ENCODE measurements at places on chromosomes 4 and X.

DNA sequence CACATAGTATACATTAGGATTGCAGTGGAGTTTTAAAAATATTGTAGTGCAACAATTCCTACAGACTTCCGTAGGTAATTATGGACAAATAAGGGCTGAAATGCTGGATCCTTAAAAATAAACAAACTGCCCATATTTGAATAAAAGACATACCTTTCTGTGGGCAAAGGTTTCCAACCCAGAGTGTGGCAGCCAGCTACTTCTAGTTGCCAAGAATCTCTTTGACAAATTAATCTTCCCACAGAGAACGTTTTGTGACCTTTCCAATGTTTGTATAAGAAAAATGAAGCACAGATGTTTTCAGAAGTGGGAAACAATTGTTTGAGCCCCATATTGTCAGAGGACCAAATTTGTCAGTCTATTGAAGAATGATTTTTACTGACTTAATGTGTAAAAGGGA is 21.1 kb downstream of the GRPR start:
- DNase-seq: peak; percentile 4

DNA sequence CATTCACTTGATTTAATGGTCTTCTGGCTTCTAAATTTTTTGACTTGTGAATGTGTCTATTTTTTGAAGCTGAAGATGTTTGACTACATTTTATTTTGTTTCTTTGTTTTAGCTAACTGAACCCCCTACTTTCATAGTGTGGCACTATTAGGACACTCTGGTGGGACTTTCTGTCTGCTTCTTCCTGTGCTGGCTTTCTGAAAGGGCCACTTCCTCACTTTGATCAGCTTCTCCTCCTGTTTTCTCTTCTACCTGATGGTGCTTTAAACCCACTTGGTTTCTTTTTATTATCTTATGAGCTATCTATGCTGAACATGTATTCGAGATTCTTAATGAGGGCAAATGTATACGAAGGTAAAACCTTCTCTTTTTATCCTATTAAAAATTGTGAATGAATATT is 186.1 kb upstream of the CASK start:
- no peak for DNase-seq

- no peak for DNase-seq
Measured at GRCh38 chr4:122917731-122918130, 4.7 kb downstream of the NUDT6 start.

GRCh38 chr4:124028182-124028581 is 631.6 kb downstream of the SPRY1 start:
- DNase-seq: no peak

- DNase-seq: peak; percentile 80
Measured at GRCh38 chr4:26235500-26235899, 85.3 kb upstream of the RBPJ start.

DNA sequence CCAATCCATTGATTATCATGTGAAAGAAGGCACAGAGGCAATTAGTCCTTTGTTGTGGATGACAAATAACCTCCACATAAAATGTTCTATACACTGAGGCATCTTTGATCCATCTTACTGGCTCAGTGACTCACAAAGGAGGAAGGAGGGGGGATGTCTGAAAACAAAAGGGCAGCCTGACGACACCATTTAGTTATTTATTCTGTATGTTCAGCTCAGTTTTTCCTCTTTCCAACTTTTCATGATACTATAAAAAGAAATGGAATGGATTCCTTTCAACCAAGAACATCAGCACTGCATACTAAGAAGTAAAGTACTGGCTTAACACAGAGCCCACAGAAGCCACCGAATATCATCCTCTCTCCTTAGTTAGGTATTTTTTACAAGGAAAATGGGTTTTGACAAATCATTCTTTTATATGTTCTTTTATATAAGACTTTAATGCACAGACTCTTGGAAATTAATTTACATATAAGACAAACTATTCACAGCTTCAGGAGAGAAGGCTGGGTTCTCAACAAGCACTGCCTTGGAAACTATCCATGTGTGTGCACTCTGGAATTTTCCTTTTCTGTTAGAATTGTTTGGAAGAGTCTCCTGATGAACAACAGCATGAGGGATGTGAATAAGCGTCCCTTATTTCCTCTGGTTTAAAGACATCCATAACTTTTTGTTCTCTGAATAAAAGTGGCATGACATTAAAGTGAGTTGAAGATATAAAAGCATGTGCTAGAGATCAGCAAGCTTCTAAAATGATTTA is 135.6 kb downstream of the TSPAN5 start:
- DNase-seq: peak; percentile 90

- no peak for DNase-seq
Measured at GRCh38 chrX:150371877-150372276, 8.8 kb downstream of the MAMLD1 start.

GRCh38 chr4:2511645-2512131 is 24.8 kb upstream of the FAM193A start:
- no peak for DNase-seq

- peak; percentile 13 for DNase-seq
Measured at GRCh38 chrX:150899191-150899757, 806 bp upstream of the CD99L2 start.

DNA sequence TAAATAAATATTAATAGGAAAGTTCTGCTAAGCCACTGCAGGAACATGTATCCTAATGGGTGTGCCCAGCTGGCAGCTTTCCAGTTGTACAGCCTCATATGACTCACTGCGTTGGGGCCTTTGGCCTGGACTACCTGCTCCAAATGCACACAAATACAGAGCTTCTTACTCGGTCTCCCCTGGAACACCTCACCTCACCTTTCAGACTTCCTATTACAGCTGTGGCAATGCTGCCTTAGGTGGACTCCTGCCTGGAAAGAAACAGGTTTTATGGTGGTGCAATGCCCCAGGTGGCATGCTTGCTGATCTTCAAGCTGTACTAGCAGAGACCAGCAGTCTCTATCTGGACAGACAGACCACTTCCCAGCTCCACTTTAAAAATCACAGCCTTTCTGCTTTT is 85.7 kb upstream of the EXOC1L start:
- peak; percentile 71 for DNase-seq

- DNase-seq: no peak
Measured at GRCh38 chrX:63635750-63636149, 149.3 kb downstream of the ARHGEF9 start.

- no peak for DNase-seq
Measured at GRCh38 chr4:86935566-86935852, 698 bp downstream of the AFF1 start.

- DNase-seq: peak; percentile 8
Measured at GRCh38 chr4:98262431-98262830, 1.2 kb downstream of the RAP1GDS1 start.

DNA sequence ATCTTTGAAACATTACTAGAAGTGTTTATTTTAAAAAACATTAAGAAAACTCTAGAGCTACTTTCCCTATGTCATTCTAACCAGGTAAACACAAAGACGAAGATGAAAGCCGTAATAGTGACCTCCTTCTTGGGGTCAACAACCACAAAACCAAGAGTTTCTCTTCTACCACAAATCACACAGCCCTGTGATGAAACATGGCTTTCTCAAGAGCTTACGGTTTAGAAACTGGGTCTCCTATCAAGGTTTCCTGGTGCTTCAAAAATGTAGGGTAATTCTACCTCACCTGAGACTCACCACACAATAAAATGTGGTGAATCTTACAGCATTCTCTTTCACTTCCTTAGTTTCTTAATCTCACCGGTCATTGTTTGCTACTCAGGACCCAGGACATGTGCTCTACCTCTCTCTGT is 50.9 kb downstream of the CORIN start:
- DNase-seq: no peak

GRCh38 chrX:78979789-78980464 is 34.7 kb downstream of the P2RY10 start:
- DNase-seq: peak; percentile 15

GRCh38 chr4:18938343-18939099 is 917.0 kb upstream of the LCORL start:
- DNase-seq: no peak

DNA sequence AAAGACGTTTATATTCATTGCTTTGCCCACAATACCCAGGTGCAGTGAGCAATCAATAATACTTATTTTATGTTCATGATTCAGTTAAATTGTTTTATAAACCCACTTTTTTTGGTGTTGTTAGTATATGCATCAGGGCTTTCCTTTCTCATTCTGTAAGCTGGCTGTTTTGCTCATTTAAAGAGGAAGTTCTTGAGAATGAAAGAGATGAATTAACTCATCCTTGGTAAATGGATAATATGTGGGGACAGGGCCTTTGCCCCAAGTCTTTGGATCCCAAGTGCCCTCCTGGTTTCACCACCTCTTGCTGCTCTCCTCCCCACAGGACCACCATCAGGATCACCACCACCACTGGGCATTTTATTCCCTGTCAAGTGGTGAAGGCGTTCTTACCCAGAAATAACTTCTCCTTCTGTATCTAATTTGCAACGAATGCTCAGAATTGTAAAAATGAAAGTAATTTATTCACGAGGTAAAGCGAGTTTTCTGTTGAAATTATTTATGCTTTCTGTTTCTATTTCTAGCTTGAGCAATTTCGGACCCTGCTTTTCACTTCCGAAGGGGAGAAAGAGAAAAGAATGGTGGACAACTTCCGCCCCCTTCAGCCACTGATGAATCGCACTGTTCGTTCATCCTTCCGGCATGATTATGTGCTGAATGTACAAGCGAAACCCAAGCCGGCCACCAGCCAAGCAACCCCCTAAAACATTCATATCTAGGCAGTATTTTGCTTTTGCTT is 8.2 kb upstream of the ZRSR2 start:
- DNase-seq: no peak

DNA sequence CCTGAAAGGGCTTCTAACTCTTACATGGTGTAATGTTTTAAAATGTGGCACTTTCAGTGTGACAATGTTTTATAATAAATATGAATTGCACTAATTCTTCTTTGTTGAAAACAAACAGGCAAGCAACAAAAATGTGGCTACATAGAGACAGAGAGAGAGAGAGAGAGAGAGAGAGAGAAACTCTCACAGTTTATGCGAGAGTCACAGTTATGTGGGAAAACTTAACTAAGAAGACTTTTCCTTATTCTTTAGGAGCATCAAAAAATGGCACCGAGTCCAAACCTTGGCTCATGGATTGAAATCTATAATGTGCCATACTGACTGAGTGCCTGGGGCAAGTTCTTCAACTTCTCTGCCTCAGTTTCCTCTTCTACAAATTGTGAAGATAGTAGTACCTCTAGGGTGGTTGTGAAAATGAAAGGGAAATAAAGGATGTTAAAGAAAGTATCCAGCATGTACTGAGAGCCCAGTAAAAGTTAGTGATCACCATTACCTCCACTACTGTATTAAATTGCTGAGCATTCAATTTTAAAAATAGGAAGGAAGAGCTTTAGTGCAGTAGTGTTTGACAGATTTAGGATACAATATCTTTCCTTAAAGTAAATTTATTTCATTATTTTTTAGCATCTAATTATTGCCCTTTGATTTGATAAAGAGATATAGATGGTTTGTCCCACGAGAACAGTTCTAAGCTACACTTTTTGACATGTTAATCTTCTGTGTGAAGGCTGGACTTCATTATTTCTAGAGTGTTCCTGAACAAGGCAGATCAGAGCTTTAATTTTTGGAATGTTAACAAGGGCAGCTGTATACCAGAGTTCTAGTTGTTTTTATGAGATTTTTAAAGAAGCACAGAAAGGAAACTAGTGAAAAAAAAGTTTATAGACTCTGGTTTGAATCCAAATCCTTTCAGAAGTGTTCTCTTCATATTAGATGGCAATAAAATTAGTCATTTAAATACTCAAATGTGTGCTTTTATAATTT is 187.5 kb upstream of the ANK2 start:
- DNase-seq: no peak

- DNase-seq: peak; percentile 25
Measured at GRCh38 chrX:39519030-39519488, 578.7 kb downstream of the BCOR start.

DNA sequence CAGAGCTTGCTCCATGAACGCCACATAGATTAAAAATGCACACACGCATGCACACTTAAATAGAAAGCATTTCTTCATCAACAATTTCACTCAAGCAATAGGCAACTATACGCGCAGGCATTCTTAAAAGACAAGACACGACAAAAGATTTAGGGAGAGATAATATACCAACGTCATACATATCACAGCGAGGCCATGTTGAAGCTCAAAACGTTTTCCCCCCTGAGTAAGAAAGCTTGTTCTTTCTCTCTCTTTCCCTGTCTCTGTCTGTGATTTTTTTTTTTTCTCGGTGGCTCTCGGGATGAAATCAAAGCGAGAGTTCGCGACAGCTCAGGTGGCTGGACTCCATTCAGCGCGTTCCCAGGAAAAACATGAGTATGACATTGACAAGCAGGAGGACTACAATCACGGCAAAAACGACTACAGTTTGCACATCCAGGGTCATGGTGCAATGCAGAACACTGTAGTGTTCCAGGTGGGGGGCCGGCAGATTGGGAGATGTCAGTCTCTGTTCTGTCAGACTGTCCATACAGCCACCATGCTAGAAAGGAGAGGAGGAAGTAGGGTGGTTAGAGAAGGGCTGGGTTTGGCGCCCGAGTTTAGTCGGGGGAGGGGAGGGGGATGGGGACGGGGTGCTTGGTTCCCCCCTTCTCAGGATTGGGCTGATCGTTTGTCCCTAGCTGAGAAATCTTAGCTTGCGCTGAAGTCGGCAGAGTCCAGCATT is 30.7 kb downstream of the ARHGEF9 start:
- no peak for DNase-seq

- no peak for DNase-seq
Measured at GRCh38 chr4:161273607-161274006, 890.2 kb downstream of the FSTL5 start.

GRCh38 chr4:123325241-123325681 is 71.3 kb upstream of the SPRY1 start:
- no peak for DNase-seq
